ENCODE measurements at places on chromosomes 11 and 22. TPM values are rescaled to one million over a fixed set of nuclear protein-coding genes. Genes with fewer than 3 reads are reported as not detected.

The FGF4 gene
- total RNA-seq = not detected

The PPME1 gene
- total RNA-seq = 28.0 TPM

The IL10RA gene
- 2.5 TPM for total RNA-seq

The GRM5 gene
- not detected for total RNA-seq

The ANO9 gene
- total RNA-seq = 0.26 TPM

The MS4A4A gene
- total RNA-seq = 3.0 TPM

The UBQLN3 gene
- not detected for total RNA-seq

The OSBPL5 gene
- 12.7 TPM for total RNA-seq

The KCNQ1 gene
- 30.7 TPM for total RNA-seq

The CCDC88B gene
- 6.2 TPM for total RNA-seq

The CD3G gene
- not detected for total RNA-seq

The NRXN2 gene
- total RNA-seq = 3.5 TPM

The FADS3 gene
- total RNA-seq = 95.4 TPM

The ACO2 gene
- 862 TPM for total RNA-seq

The RASSF10 gene
- total RNA-seq = 0.28 TPM

The CTSW gene
- 0.21 TPM for total RNA-seq
